ENCODE measurements at places on chromosomes 4 and X.

DNA sequence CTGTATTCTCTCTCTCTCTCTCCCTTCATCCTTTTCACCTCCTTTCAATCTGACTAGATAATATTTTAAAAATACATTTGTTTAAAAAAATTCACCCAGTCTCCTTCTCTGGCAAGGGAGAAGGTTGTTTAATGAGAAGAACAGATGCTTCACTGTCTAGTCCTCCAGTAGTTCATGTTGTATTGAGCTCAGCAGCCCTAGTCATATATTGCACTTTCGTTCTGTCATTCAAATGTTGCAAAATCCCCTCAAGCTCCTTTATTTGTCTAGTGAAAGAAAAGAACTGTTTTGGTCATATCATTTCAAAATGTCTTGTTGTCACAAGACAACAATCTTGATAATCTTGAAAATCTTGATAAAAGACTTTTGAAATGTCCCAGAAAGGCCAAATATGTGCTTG is 248.0 kb downstream of the GALNTL6 start:
- no peak for DNase-seq

DNA sequence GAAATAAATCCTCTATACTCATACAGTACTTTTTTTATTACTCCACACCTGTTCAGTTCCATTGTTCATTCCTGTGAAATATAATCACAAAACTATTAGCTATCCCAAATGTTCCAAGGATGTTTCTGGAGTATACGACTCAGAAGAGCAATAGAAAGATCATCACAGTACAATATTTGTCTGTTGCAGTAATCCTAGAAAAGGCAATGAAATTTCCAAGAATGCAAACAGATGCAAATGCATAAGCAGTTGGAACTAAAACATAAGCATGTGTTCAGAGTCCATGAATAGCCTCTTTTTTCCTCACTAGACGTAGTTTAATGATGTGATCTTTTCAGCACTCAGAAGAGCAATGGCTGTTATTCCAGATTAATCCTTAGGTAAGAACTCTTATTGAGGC is 55.2 kb downstream of the RTL3 start:
- DNase-seq: no peak

- no peak for DNase-seq
Measured at GRCh38 chr4:148327683-148328082, 114.5 kb downstream of the NR3C2 start.

GRCh38 chr4:8045909-8046308 is 106.2 kb upstream of the AFAP1 start:
- no peak for DNase-seq

Data from activated CD4-positive, alpha-beta T cell treated with anti-CD3 and anti-CD28 coated beads, Interleukin-2, amount 50 U/mL, for 24 hours (primary cell).